Effector CD8-positive, alpha-beta T cell (primary cell): ENCODE measurements at places on chromosomes 16 and 17.

DNA sequence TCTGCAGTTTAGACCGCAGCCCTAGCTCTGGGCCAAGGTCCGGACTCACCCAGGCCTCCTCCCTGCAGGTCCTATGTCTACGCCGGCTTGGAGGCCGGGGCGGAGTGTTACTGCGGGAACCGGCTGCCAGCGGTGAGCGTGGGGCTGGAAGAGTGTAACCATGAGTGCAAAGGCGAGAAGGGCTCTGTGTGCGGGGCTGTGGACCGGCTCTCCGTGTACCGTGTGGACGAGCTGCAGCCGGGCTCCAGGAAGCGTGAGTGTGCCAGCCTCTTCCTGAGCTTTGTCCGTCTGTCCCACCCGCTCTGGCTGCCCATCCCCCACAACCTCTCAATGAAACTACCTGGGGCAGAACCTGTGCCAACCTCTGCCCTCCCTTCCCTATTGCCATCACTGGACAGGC is 20.1 kb downstream of the WSCD1 start:
- DNase-seq: no peak

- DNase-seq: no peak
Observed at GRCh38 chr17:7295230-7296180, 1.1 kb upstream of the YBX2 start.

GRCh38 chr16:78096386-78096785 is 3.1 kb upstream of the WWOX start:
- DNase-seq: no peak

- no peak for DNase-seq
Observed at GRCh38 chr16:50400967-50401348, 32.2 kb upstream of the BRD7 start.

DNA sequence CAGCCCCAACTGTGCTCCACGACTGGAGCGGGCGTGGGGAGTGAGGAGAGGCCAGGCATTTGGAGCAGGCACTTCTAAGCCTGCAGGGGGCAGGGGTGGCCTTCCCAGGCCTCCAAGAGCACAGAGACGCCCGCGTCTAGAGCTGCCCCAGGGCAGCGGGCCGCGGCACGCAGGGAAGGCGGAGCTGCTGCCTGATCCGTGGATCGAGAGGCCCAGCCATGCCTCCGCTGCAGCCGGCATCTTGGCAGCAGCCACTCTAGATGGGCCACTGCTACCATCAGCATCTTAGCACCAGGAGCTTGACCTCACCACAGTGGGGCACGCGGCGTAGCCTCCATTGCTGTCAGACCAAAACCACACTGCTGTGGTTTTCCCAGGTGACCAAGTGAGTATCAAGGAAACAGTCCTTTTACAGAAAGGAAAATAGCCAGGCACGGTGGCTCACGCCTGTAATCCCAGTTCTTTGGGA is 20.4 kb upstream of the WDR45B start:
- no peak for DNase-seq

DNA sequence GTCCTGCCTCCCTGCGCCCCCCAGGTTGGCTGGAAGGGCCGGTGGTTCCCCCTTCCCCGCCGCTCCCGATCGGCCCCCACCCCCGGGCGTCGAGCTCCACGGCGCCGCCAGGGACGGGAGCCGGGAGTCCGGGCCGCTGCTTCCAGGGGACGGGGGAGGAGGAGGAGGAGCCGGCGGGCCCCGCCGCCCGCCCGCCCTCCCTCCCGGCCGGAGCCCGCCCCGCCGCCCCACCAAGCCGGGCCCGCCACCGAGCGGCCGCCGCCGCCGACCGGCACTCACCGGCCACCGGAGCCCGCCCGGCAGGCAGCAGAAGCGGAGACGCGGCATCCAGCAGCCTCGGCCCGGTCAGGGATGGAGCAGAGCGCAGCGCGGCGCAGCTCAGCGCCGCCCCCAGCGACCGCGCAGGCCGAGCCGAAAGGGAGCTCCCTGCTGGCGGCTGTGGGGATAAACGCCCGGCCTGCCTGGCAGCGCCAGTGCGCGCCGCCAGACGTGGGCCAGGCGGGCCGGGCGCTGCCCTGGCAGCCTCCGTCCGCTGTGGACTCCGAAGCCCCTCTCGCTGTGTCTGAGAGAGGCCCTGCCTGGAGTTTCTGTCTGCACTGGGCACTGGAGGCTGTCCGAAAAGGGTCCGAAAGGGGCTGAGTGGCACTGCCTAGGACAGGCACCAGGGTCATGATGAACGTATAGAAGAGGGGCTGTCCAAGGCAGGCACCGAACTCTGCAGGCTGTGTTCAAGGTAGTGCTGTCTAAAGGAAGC is at the start of gene MYO18A:
MYO18A (minus strand) TSS at position 365 of the 754 bp plus-strand sequence. CDS start 13,458 bp downstream, outside the sequence.
- peak; percentile 46 for DNase-seq

DNA sequence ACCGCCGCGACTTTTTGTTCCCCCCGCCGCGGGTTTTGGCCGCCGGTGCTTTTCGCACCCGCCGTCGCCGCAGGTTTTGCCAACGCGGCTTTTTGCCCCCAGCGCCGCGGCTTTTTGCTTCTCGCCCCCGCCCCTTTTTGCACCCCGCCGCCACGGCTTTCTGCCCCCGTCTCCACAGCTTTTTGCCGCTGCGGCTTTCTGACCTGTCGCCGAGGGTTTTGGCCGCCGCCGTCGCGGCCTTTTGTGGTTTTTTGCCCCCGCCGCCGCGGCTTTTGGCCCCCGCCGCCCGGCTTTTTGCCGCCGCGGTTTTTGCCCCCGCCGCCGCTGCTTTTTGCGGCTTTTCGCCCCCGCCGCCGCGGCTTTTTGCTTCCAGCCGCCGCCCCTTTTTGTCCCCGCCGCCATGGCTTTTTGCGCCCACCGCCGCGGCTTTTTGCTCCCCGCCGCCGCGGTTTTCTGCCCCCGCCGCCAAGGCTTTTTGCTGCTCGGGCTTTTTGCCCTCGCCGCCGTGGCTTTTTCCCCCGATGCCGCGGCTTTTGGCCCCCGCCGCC is 151.1 kb downstream of the KCNJ18 start:
- DNase-seq: no peak

DNA sequence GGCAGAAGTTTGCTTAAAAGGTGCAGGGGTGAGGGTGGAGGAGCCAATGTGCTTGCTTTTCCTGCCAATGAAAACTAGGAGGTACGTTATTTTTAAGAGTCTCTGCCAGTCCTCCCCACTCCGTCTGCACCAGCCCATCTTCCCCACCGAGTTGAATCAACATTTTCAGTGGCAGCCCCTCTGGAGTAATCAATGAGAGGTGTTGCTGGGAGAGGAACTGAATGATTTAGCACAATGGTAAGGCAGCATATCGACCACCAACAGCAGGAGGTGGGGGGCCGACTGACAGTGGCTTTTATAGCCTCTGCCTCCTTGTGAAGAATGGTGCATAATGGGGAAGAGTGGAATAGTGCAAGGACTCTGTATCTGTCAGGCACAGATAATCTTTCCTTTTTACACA is 1465.0 kb upstream of the GOT2 start:
- no peak for DNase-seq

DNA sequence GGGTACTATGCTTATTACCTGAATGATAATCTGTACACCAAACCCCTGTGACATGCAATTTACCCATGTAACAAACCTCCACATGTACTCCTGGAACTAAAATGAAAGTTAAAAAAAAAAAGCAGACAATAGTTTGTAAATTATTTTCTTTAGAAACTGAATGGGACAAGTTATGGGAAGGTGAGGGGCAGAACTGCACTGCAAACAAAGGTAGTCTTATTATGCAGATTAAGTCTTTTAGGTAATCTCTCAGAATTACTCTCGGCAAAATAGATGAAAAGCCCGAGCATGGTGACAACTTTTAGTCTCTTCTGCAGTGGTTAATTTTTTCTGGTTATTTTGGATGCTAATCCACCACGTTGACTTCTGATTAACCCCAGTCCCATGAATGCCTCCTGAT is 25.5 kb downstream of the LDAF1 start:
- DNase-seq: no peak

GRCh38 chr16:84874553-84874952 is 54.8 kb downstream of the CRISPLD2 start:
- no peak for DNase-seq

GRCh38 chr16:51524555-51525373 is 373.7 kb upstream of the SALL1 start:
- no peak for DNase-seq

- no peak for DNase-seq
Observed at GRCh38 chr16:82070656-82071369, 35.8 kb downstream of the HSD17B2 start.

GRCh38 chr17:13337864-13338371 is 263.8 kb downstream of the HS3ST3A1 start:
- no peak for DNase-seq

GRCh38 chr16:89565256-89565505 is 4.7 kb downstream of the RPL13 start:
- no peak for DNase-seq

GRCh38 chr17:42392692-42393415 is 4.6 kb upstream of the STAT3 start:
- no peak for DNase-seq

DNA sequence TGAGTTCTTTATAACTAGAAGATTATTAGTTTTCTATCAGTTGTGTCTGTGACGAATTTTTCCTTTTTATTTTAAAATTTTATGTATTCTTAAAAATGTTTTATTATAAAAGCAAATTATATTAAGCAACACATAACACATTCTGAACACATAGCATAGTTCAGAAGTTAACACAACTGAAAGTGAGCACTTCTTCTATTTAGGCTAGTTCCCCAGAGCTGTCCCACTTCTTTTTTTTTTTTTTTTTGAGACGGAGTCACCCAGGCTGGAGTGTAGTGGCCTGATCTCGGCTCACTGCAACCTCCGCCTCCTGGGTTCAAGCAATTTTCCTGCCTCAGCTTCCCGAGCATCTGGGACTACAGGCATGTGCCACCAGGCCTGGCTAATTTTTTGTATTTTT is 37.7 kb upstream of the ALDH3A2 start:
- no peak for DNase-seq

GRCh38 chr16:54487933-54488332 is 201.3 kb upstream of the IRX3 start:
- no peak for DNase-seq

GRCh38 chr17:51948128-51948527 is 210.4 kb downstream of the CA10 start:
- no peak for DNase-seq

DNA sequence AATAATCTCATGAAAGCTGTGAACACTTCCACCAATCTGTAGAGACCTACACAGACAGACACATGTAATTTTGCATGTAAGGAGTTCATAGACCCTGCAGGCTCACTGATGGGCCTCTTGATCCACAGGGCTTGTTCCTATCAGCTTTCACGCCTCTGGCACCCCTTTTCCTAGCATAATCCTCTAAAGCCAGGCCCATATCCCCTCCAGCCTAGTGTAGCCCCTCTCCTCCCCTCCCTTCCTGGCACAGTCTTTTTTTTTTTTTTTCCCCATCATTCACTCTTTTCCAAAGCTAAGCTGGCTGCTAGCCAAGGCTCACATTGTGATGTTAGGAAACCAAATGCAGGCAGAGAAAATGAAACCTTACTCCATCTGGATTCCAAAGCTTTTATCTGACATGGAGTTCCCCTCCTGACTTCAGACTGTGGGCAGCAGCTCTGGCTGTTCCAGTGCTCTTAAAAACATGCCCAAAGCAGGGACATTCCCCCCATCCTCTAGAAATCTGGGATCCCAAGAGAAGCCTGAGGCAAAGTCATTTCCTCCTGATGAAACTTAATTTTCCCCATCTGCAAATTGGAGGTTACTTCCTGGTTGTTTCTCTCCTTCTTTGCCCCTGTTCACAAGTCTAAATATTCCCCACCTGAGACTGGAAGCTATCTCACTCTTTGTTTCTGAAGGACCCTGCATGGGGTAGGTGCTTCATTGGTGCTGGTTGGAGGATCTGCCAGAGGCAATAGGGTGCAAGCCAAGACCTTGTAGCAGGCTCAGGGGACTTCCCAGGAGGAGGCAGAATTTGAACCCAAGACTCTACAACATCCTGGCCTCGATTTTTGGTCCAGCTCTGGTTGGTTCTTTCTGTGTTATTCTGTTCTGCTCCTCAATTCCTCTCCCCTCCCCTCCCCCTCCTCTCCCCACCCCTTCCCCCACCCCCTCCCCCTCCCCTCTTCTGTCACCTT is 9.9 kb upstream of the CCL5 start:
- DNase-seq: no peak

DNA sequence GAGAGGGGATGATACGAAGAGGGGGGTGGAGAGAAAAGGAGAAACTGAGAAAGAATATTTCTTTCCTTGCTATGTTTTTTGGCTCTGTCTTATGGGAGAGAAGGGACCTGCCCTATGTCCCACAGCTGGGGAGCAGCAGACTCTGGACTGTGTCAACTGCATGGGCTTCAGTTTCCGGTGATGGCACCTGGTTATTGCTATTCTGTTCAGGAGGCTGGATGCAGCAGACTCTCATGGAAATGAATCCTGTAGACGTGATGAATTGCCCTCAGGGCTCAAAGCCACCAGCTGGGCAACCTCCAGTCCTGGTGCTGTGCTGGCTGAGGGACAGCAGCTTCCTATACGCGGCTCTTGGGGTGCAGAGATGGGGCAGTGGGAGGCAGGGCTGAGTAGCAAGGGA is 121.2 kb downstream of the HAPSTR1 start:
- DNase-seq: no peak

- no peak for DNase-seq
Observed at GRCh38 chr16:59701963-59702930, 968.1 kb upstream of the GOT2 start.

DNA sequence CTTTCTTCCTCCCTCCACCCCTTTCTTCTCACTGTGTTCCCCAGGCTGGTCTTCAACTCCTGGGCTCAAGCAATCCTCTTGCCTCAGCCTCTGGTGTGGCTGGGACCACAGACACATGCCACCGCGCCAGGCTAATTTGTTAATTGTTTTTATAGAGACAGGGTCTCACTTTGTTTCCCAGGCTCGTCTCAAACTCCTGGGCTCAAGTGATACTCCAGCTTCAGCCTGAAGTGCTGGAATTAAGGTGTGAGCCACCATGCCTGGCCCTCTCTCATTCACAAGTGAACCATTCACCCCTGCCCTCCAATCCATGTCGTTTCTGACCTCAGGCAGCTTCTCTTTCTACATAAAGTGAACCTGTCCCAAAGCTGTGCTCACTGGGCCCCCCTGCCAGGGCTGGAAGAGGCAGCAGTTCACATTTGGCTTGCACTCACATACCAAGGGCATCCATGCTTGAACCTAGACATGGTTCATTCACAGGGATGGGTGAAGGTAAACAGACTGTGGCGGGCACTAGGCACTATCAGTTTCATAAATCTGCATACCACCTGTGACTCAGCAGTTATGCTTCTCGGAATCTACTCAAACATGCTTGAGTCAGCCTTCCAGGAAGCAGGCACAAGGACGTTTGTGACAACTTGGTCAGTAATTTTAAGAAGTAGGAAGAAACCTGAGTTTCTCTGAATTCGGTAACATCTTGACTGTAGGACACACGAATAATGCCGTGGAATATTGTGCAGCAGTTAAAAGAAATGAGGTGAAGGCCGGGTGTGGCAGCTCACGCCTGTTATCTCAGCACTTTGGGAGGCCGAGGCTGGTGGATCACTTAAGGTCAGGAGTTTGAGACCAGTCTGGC is 6.0 kb upstream of the RNF213 start:
- no peak for DNase-seq
